NCI-H510A treated with DMSO at 0.1 percent for 48 hours (cell line): ENCODE measurements at places on chromosomes 16 and 17.
A peak's percentile ranks its signal among the peaks of the same experiment; 100 is the strongest.

GRCh38 chr17:48996722-48997102 is 473 bp upstream of the IGF2BP1 start:
- no peak for DNase-seq

GRCh38 chr17:18235743-18236256 is 10.4 kb downstream of the LLGL1 start:
- no peak for DNase-seq

DNA sequence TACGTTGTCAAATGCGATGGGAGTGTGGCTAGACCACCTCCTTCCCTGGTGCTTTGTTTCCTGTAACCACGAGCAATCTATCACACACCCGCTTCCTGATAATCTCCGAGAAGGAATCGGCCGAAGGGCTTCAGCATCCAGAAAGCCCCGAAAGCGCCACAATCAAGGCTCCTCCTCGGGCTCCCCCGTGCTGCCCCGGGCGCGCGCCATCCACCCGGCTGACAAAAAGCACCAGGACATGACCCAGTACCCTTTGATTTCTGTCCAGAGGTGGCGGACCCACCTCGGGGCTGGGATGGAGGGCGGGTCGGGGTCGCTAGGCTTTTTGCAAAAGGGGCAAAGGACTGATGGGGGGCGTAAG is 743 bp upstream of the ARMC7 start:
- DNase-seq, result no peak

DNA sequence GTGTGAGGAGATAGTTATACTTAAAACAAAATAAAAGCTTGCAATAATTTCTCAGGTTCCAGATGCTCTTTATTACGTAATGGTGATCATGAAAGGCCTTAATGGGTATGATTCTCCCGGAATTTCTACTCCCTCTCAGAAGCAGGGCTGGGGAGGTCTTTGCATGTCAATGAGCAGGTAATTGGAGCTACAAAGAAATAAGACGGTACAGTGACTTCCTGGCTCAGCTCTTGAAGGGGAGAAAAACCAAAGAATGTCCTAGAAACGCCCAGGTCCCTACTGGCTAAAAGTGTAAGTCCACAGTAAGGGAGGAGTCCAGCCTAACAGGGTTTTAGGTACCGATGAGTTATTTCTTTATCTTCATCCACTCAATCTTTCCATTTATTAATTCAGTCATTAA is 390.9 kb downstream of the TMEM114 start:
- DNase-seq, result no peak

GRCh38 chr17:30969989-30970830 is 629 bp upstream of the RNF135 start:
- peak; percentile 93 for DNase-seq

- DNase-seq, result no peak
These were observed 49.3 kb downstream of the TMC6 start for GRCh38 chr17:78079253-78079652.

DNA sequence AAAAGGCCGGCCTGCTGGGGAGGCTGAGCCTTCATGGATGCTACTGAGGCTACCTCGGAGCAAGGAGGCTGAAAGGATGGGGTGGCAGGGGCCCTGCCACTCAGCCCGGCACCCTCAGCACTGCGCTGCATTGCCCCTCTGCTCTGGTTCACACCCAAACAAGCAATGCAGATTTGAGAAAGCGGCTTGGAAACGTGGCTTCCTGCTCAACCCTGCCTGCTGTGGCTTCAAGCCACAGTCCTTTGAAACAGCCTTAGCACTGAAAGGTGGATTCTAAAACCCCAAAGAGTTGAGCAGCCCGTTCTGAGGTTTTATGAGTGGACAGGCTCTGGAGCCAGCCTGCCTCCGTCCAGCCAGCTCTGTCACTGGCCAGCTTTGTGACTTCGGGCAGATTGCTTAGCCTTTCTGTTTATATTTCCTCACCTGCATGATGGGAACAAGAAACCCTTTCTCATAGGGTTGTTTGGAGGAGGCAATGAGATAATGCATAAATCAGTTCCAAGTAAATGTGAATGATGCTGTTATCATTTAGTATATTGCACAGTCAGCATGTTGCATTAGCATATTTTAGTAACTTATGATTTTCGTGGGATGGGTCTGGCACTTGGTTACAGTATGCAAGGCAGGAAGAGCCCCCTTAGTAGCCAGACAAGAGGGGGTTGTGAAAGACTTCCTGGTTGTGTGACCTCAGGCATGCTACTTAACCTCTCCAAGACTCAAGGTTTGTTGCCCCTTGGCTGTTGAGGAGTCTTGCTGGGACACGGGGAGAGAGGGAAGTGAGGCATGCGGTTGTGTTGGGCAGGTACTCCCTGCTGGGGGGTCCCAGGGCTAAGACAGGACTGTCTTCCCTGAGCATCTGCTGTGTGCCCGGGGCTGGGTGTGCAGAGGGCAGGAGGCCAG is 23.6 kb downstream of the CRISPLD2 start:
- DNase-seq, result no peak

DNA sequence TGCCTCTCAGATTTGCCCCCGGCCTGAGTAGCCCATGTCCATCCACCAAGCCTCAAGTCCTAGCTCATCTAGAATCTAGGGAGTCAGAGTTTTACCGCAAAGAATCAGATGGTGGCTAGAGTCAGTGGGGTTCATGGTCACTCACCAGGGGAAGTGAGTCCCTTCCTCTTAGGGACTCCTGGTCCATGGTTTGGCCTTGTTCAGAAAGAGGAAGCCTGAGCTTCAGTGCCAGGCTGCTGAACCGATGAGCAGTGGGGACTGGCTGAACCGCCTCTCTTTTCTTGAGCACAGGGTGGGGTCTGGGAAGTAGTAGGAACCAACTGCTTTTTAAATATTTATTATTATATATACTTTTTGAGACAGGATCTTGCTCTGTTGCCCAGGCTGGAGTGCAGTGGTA is 160.3 kb downstream of the NTN1 start:
- no peak for DNase-seq

- DNase-seq, result no peak
These were observed 1.3 kb upstream of the CDH3 start for GRCh38 chr16:68643847-68644246.

DNA sequence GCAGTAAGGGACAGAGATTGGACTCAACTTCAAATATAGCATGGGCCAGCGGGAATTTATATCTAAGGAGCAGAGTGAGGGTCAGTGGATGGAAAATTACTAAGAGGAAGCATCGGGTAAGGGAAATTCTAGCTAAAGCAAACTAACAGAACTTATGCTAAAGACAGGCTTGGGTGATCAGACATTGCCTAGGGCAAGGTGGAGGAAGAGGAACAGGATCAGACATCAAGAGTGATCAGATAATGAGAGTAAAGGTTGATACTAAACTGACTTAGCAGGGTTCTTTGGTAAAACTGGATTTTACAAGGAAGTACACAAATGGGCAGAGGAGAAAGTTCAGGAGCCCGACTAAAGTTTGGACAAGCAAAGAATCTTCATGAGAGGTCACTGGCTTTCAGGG is 86.3 kb upstream of the TOM1L1 start:
- DNase-seq, result no peak

DNA sequence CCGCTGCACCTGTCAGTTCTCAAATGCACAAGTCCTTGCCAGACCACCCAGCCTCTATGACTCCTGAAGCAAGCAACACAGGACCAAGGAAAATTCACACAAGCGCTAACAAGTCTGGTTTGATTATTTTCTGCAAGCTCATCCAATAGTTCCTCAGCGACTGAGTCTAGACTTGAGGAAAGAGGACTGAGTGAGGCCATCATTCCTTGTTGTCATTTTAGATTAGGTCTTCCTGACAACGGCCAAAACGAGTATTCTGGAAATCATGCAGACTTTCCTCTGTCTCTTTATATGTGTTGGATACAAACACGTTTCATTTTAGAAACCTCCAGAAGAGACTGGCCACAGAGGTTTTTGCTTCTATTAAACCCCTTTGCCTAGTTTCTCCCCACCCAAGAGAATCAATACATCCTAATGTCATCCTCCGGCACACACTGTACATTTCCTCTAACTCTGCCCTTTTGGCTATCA is 561 bp downstream of the CCDC47 start:
- DNase-seq, result peak; percentile 31

DNA sequence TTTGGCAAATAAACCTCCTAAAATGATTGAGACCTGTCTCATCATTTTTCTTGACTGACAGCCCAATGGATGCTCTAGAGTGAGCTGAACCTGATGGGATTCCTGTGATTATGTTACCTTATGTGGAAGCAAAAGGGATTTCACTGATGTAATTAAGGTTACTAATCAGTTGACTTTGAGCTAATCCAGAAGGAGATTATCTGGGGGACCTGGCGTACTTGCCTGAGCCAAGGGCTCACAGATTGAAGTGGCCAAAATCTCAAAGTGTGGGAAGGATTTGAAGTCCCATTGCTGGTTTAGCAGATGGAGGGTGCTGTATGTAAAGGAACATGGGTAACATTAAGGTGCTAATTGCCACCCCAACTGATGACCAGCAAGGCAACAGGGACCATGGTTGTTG is 214.0 kb downstream of the CPPED1 start:
- no peak for DNase-seq

- DNase-seq, result peak; percentile 85
These were observed 459.7 kb downstream of the SOX9 start for GRCh38 chr17:72580321-72581127.

- DNase-seq, result no peak
These were observed 27.9 kb upstream of the AXIN2 start for GRCh38 chr17:65589321-65589720.

DNA sequence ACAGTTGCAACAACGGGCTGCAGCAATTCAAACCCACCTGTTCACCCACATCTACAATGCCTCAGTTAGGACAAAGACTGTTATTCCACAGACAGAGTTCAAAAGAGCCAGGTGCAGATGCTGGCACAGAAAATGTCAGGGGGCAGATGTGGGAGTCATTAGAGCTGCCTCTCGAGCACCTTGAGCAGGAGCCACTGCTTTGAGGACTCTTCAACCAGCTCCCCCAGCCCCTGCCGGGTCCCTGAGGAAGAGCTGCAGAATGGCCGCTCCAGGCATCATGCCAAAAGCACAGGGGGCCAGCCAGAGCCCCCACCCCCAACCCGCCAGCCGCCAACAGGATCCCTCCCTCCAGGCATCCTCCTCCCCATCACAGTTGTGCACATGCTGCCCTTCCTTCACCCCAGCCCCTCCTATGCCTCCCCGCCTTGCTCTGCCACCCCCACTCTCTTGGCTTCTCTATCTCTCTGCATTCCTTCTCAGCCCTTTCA is 20.8 kb downstream of the C17orf67 start:
- peak; percentile 5 for DNase-seq

- DNase-seq, result peak; percentile 73
These were observed 504 bp downstream of the MAZ start for GRCh38 chr16:29806641-29807425.

GRCh38 chr17:27657620-27658019 is 26.6 kb downstream of the LGALS9 start:
- no peak for DNase-seq

DNA sequence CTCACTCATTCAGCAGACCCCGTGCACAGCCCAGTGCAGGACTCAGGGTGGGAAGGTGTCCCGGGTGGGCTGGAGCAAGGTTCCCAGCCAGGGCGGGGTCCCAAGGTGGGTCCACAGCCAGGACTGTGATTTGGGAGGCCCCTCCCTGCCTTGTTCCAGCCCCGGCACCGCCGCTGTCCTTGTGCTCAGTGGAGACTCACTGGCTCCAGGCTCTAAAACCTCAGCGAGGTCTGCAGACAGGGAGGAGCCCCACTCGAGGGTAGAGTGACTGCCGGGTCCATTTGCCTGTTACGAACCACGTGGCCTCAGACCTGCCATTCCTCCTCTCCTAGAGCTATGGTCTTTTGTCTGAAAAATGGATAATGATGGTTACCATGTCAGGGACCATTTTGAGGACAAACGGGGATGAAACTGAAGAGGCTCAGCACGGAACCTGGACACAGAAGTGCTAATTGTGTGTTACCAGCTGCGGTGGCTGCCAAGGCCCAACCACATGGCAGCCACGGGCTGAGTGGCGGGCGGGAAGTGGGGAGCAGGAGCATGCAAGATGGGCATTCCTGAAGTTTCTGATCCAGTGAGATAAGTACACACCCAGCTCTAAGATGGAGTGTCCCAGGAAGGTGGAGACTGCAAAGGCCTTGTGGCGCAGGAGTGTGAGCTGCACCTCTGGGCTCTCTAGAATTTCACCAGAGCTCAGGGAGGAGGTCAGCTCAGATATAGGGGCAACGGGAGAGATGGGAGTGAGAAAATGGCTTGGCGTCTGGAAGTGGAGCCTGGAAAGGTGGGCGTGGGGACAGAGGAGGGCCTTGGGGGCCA is 317.6 kb downstream of the SEC14L1 start:
- DNase-seq, result no peak

GRCh38 chr17:45852535-45853297 is 8.0 kb downstream of the SPPL2C start:
- peak; percentile 50 for DNase-seq

GRCh38 chr16:80984124-80984892 is 22.4 kb downstream of the CMC2 start:
- DNase-seq, result peak; percentile 15

GRCh38 chr16:35440875-35441274 is 1981.5 kb downstream of the TP53TG3F start:
- DNase-seq, result no peak

DNA sequence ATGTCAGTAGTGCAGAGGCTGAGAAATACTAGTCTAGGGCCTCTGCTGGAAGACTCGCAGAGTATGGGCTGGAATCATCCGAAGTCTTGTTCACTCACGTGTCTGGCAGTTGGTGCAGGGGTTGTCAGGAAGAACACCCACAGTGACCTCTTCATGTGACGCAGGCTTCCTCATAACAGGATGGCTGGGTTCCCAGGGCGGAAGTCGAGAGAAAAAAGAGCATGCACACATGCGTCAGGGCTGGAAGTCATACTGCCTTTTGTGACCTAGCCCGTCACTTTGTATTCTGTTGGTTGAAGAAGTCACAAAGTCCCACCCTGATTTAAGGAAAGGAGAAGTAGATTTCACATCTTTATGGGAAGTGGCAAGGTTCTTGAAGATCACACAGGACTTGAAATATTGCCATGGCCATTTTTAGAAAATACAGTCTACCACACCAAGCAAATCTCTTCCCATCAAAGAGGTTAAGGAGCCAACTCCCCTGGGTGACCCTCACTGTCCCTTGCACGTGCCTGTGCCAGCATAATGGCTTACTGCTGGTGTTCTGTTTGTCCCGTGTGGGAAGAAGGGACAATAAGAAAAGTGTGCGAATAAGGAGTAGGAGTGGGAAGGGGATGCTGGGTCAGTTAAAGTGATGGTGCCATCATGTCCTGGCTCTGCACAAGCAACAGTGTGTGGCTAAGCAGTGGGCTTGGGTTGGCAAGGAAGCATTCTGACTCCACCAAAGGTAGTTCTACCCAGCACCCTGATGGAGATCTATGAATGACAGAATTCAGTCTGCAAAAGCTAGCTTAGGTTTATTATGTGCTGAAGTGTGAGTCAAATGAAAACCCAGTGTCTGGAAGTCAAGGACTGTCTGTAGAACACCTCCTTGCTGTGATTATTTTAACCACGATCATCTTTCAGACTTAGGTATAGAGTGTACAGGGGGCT is 28.1 kb downstream of the HEATR3 start:
- DNase-seq, result no peak

DNA sequence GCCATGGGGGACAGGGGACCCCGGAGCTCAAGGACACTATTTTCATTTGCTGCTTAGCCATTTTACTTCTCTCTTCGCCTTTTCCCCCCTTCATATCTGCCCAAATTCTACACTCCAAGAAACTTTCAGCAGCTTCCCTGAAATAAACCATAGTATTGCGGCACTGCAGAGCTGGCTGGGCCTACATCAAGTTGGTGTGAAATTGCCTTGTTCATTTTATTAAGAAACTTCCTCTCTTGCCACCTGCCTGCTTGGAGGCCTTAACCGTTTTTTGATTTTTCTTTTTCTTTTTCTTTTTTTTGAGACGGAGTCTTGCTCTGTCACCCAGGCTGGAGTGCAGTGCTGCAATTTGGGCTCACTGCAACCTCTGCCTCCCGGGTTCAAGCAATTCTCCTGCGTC is 7.4 kb upstream of the CPNE2 start:
- no peak for DNase-seq
